Retina (tissue), 1 donor: ENCODE measurements at places on chromosomes 4 and X.

DNA sequence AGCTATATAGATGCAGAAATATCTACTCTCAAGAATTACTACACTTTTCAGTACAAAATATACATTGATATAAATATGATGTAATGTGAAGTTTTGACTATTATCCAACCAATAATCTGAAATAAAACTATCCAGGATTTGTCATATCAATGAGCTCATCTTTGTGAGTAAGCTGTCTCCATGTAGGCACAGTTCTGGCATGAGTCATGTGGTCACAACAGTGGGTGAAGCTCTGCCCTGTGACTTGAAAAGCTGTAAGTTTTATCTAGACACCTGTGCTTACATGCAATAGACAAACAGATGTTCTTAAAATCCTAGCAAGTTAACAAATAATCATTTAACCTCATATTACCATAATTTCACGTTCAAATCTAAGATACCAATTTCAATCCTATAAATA lies 192.7 kb downstream of the GABRG1 start:
- no peak for DNase-seq

- no peak for DNase-seq
These were observed 25.6 kb downstream of the ATP10D start for GRCh38 chr4:47510506-47511143.

DNA sequence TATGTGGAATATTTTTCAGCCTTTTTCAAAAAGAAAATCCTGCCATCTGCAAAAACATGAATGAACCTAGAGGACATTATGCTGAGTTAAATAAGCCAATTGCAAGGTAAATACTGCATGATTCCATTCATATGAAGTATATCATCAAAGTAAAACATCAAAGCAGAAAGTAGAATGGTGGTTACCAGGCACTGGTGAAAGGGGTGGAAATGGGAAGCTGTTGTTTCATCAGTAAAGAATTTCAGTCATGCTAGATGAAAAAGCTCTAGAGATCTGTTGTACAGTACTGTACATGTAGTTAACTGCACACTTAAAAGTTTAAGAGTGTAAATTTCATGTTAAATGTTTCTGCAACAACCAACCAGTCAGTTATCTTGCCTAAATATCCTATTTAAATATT lies 196.8 kb upstream of the ADGRL3 start:
- no peak for DNase-seq

- DNase-seq, result no peak
These were observed 37.6 kb downstream of the SRPX2 start for GRCh38 chrX:100681599-100681998.

DNA sequence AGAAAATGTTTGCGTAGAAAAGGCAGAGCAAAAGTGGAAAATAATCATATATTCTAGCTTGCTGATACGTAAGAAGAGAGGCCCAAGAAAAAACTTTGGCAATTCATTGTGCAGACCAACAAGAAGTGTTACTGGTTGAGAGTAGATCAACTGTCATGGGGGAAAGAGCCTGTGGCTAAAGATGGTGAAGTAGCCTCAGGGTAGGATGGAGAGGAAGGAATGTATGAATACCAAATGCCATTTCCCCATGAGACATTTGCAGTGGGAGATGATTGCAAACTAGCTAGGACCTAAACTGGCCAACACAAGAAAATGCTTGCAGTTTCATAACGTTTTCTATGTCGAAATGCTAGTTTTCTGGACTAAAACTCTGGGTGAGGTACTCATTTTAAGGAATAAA lies 47.7 kb upstream of the ADGRL3 start:
- no peak for DNase-seq

DNA sequence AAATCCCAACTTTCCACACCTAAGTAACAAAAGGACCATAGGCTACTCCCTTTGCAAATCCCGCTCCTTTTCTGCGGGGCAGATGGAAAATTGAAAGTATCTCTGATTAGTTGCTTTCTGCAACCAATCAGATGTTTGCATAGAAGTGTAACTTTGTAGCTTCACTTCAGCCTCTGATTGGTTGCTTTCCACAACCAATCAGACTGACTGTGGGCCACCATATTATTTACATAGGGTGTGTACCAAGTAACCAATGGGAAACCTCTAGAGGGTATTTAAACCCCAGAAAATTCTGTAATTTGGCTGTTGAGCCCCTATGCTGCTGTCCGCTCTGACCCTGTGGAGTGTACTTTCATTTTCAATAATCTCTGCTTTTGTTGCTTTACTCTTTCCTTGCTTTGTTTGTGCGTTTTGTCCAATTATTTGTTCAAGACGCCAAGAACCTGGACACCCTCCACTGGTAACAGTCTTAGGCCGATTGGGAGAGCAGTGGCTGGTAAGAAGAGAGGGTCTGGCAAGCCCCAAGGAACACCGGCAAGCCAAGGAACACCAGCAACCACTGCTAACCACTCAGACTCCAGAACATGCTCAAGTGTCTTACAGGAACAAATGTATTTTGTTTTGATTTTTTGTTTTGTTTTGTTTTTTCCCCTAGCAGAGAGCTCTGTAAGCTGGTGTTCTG lies 125.5 kb upstream of the MAP3K15 start:
- DNase-seq, result no peak

- peak; percentile 52 for DNase-seq
These were observed 19.4 kb downstream of the NKX6-1 start for GRCh38 chr4:84479663-84480062.

DNA sequence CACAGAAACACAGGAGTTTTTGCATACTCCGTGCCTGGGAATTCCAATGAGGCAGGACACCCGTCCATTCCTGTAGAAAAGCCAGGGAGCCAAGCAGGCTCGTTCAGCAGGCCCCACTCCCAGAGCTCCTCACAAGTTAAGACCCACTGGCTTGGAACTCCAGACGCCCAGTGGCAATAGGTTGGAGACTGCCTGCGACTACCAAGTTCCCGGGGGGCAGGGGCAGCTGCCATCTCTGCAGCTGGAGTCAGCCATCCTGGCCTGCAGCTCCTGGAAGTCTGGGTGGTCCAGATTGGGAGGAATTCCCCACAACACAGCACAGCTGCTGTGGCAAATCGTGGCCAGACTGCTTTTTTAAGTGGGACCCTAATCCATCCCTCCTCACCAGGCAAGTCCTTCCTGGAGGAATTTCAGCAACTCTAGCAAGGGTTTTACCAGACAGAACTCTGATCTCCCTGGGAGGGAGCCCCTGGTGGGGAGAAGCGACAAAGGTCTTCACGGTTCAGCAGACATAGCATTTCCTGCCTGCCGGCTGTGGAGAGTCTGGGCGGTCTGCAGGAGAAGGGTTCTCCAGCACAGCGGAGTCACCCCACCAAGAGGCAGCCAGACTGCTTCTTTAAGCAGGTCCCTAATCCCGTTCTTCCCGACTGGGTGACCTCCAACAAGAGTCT lies 231.9 kb downstream of the STPG2 start:
- DNase-seq, result peak; percentile 5

GRCh38 chr4:153402366-153402765 lies 57.9 kb downstream of the MND1 start:
- no peak for DNase-seq

- no peak for DNase-seq
These were observed 156.7 kb upstream of the FAM241A start for GRCh38 chr4:111988514-111988913.

DNA sequence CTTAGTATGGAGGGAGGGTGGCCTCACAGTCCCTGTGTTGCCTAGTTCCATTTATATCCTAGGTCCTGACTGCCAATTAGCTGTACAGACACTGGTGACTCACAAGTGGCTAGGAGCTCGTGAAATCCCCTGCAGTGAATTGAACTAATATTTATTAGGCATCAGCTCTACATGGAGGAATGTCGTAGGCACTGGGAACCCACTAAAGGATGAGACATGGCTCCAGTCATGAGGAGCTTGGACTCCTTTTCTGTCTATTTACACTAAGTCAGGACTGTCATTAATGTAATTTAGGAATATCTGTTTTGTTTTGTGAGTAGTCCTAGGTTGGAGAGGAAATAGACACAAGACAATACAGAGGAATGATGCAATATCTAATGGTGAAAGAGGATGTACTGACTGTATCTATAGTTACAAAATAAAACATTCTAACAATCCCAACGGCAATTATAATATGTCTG lies 67.7 kb downstream of the MID1IP1 start:
- DNase-seq, result no peak

GRCh38 chrX:72299891-72300630 lies 5.7 kb downstream of the CITED1 start:
- DNase-seq, result no peak

DNA sequence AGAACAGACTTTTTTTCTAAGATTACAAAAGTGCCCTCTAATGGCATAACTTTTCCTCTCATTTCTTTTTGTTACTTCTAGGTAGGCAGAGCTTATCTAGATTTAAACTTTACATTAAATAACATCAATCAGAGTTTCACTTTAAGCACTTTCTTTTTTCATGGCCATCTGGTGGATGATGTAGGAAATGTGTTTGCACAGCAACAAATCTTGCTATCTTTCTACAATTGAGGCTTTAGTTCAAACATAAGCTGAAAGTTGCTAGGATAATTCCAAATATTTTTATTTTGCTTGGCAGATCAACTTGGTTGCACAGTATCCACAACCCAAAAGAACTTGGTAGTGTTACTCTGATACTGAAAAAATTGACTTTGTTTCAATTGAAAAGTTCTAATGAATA lies 22.0 kb downstream of the NDNF start:
- no peak for DNase-seq

GRCh38 chrX:63350465-63350877 lies 661 bp downstream of the SPIN4 start:
- peak; percentile 62 for DNase-seq

GRCh38 chr4:61376301-61376700 lies 176.2 kb downstream of the ADGRL3 start:
- no peak for DNase-seq

GRCh38 chr4:110543577-110543976 lies 67.6 kb downstream of the ENPEP start:
- no peak for DNase-seq

DNA sequence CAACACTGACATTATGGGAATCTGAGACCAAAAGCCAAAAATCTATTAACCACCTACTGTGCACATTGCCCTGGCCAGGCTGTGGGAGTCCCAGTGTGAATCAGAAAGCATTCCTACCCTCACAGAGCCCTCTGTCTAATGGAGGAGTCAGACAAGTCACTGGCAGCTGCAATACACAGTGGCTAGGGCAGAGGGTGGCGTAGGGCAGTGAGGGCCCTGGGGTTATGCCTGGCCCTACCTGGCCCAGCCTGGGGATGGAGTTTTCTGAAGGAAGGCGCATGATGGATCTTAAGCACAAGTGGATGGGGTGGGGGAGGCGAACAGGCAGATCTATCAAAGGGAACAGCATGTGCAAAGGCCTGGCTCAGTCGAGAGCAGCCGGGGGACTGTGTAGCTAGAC lies 10.8 kb downstream of the JAKMIP1 start:
- DNase-seq, result no peak

GRCh38 chr4:3413675-3414420 lies 27.9 kb upstream of the HGFAC start:
- DNase-seq, result peak; percentile 70

- DNase-seq, result no peak
These were observed 1153.3 kb upstream of the PABPC4L start for GRCh38 chr4:135354876-135355275.

- no peak for DNase-seq
These were observed 107.8 kb downstream of the GATB start for GRCh38 chr4:151652841-151653547.

DNA sequence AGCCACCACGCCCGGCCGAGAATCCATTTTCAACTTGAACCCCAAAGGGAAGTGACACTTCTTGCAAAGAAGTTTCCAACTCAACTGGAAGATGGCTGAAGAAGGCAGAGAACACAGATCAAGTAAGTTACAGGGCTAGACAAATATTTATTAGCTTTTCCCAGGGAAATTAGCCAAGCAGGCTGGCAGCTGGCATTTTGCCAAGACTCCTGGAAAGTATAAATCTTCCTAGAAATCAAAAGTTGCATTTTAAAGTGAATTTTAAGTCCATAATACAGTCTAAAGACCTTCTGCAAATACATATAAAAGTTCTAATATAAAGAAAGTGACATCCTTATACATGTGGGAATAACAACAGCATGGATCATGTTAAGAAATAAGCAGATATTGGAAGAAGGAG lies 3.4 kb upstream of the MRPL1 start:
- no peak for DNase-seq

DNA sequence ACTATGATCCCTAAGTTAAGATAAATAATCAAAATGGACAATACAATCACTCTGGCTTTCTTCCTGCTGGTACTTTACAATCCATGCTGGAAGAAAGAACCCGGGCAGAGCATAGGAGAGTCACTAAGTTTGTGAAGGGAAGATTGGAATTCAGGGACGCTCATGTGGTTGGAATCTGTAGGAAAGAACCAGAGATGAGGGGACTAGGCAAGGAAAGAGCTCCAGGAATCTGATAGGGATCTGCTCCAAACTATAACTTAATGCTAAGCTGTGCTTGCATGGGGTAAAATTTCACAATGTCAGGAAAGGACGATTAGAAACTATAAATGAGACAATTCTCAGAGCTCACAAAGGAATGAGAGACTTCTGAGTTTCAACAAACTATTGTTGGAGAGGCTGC lies 167.5 kb downstream of the ADGRA3 start:
- no peak for DNase-seq

- DNase-seq, result no peak
These were observed 2.6 kb upstream of the ZNF674 start for GRCh38 chrX:46547857-46548256.

DNA sequence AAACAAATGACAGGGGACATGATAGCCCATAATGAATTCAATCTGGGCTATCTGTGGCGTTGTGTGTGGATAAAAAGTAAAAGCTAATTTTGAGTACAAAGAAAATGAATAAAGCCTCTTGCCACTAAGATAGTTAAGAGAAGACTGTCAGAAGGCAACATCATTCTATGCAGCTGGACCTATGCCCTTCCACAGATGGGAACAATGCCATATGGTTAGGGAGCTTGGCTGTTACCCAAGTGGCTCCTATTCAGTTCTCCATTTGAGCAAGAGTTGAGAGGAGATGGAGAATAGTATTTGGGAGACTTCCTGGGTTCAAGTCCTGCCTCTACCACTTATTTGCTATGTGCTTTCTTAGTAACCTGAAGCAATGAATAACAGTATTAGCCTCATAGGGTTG lies 107.7 kb downstream of the ANXA3 start:
- no peak for DNase-seq

DNA sequence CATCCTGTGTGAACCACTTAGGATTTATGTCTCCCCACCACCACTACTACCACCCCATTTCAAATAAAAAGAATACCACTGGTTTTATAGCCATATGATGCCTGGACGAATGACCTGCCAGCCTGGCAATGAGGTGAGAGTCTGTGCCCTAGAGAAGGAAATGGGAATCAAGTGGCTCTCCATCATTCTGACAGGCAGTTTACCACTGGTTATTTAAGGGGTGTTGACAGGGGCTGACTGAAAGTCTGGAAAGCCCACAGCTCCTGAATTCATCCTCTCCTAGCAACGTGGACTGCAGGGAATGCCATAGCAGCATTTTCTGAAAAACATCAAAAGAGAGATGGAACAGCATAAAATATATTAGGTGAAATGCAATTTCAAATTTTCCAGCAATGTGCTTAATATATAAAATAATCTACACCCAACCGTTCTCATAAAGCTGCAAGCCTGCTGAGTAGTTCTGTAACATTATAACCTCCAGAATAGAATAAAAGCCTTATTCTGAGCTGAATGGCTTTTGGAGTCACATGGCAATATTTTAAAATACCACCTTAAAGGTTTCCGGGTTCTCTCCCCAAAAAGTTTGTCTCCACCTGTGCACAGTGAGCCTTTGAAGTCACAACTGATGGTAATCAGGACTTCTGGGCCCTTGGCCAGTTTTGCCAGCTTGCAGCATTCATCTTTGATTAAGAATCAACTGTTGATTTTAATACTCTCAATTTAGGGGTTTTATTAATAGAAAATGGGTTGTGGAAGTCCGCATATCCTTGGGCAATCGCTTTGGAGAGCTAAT lies 121.5 kb downstream of the DCTD start:
- no peak for DNase-seq

GRCh38 chr4:5730436-5730835 lies 19.4 kb downstream of the EVC start:
- no peak for DNase-seq
